ENCODE measurements at places on chromosomes 13 and 19.

- no peak for DNase-seq
These were observed 26.4 kb upstream of the DPP9 start for GRCh38 chr19:4749870-4750590.

- no peak for DNase-seq
These were observed 47.6 kb downstream of the CAPN12 start for GRCh38 chr19:38696729-38697055.

DNA sequence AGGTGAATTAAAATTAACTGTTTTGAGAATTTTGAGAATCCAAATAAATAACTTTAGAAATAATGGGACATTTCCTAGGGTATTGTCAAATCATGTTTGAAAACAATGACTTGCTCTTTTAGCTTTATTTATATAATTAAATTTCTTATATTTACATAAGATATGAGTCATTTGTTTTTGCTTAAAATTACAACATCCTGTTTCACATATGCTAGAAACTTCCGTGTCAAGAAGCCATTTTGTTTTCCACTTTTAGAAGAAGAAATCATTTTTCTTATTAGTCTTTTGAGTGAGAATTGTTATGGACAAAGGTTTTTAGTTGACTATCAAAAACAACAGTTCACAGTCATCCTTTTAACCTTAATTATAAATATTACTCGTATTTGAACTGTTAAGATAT, 48.2 kb downstream of the DPY19L3 start:
- DNase-seq, result no peak

DNA sequence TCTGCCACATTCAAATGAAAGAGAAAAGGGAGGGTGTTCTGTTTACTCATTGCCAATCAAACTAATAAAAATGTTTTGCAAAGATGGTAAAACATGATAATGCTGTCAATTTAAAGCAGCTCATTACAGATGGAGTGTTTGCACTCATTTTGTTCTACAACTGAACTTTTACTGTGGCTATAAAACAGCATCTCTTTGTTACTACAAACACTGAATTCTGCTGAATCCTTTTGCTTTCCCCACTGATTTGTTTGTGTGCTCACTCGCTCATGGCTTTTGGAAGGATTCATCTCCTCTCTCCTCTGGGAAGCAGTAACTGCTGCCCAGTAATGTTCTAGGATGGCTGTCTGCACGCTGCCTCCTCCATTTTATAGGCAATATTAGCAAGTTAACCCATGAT, 434.5 kb downstream of the PCDH9 start:
- DNase-seq, result no peak

- DNase-seq, result no peak
These were observed 6.6 kb upstream of the ZNF329 start for GRCh38 chr19:58157045-58157728.

DNA sequence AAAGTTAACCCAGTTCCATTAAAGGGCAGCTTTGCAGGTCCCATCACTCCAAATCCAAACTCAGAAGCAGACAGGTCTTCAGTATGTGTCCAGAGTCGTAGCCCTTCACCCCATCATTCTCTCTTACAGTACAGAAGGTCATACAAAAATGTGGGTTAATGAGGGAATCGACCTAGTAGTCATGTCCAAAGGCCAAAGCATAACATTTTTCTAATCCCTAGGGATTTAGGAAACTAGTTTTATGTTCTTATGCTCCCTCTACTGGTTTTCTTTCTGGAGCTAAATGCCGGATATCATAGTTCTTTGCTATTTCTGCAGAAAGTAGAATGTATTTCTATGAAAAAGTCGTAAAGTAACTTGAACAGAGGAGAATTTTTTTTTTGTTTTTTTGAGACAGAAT, 72.2 kb downstream of the DHRS12 start:
- no peak for DNase-seq

DNA sequence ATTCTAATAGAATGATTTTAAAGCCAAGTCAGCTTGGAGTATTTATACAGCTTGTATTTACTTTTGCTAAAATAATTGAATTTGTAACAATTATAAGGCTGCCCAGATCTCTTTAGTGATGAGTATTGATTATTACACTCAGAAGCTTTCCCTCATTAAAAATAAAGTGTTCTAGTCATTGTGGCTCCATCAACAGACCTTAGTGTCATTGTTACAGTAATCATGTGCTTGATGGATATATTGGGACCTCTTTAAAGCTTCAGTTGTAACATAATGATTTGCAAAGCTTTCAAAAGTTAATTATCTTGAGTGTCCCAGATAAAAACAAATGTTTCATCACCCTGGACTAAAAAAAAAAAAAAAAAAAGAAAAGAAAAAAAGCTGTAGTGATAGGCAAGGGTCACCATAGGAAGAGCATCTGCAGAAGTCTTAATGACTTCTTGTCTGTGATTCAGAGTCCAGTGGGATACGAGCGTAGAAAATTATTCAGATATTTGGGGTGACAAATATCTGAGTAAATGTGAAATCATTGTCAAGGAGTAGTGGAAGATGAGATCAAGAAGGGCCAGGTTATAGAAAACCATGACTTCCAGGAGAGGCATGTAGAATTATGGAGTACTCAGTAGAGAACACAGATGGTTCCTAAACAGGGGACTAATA, 369.6 kb downstream of the DCT start:
- no peak for DNase-seq

GRCh38 chr13:28655561-28655960, 3.4 kb upstream of the POMP start:
- no peak for DNase-seq

DNA sequence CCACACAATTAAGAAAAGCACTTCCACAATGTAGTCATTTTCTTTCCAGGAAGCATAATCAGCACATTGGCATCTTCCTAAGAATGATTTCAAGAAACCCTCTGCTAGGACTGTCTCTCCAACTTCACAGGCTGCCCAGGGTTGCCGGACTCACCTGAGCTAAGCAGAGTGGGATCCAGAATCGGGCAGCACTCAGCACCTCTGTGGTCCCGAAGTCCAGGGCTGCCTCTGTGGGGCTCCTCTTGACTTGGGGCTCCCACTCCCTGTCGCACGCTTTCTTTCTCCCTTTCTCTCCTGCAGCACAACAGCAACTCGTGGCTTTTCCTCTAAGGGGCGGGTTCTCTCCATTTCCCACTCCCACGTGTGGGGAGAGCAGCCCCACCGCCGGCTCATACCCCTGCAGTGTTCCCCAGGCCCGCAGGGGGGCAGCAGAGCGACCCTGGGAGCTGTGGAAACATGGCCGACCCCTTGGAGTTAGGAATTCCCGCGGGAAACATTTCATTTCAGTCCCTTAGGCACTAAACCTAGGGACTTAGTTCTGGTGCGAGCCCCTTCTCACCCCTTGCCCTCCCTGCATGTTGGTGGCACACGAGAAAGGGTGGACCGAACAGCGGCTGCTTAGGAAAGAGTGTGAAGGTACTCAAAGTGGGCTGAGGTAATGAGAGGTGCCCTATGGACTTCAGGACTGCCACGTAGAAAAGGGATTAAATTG, at the start of gene TMEM272:
Gene TMEM272 (minus strand): TSS at position 316 of the 712 bp plus-strand sequence. CDS start 6,647 bp downstream, outside the sequence.
- DNase-seq, result peak; percentile 31

- no peak for DNase-seq
These were observed 1193.8 kb downstream of the SLITRK1 start for GRCh38 chr13:82688400-82688994.

DNA sequence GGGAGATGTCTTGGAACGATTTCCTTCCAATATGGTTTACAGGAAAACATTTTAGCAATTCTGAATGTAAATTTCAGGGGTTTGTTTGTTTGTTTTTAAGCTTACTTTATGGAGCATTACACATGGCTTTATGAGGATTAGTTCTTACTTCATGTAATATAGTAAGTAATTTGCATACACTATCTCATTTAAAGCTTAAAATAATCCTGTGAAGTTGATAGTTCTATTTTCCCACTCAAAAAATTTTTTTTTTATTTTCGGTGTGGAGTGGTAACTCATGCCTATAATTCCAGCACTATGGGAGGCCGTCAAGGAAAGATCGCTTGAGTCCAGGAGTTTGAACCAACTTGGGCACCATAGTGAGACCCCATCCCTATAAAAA, 19.0 kb upstream of the KPNA3 start:
- no peak for DNase-seq

GRCh38 chr13:44465318-44465717, 91.7 kb downstream of the SERP2 start:
- no peak for DNase-seq

DNA sequence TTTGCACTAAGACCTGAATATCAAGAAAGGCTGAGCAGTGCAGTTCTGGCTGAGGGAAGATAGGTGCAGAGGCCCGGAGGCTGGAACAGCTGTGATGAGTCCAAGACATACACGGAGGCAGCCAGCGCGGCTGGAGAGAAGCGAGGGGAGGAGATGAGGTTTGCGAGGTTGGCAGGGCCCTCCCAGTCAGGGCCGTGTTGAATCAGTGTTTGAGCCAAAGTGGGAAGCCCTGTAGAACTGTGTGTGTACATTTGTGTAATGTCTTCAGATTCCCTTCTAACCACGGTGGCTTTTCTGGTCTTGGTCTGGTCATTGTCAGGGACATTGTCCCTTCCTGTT, 34.9 kb downstream of the PAK4 start:
- DNase-seq, result no peak

GRCh38 chr19:23075031-23075733, 41.6 kb upstream of the ZNF730 start:
- peak; percentile 55 for DNase-seq

DNA sequence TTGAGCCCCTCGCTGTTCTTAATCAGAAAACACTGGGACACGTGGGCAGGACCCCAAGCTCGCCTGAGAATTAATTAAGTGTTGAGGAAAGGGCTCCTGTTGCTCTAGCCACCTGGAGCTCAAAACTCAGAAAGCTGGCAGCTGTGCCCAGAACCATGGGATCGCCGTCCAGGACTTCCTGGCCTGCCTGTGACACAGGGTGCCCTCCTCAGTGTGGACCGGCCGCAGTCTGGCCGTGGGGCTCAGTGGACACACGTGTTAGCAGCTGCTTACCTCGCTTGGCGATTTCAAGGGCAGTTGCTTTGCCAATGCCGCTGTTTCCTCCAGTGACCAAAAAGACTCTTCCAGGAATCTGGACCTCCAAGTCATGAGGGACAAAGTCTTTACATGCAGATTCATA, 4.7 kb downstream of the DHRS12 start:
- no peak for DNase-seq

DNA sequence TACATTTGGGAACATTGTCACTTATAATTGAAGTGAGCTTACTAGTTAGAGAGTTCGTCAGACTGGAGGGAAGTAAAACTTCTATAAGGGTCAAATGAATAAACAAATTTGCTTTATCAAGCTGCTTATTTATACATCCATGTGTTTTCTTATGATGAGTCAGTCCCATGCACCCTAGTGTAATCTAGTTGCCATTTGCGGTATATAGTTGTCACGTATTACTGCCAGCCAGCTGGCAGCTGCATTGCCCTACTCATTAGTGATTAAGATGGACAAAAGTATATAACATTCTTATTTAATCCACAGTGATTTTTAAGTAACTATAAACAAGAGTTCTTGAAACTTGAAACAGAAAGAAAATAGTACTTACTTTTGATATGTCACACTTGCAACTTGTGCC, 182.4 kb downstream of the GPC6 start:
- no peak for DNase-seq

GRCh38 chr19:49431330-49431749, 6.2 kb downstream of the GFY start:
- DNase-seq, result no peak

- no peak for DNase-seq
These were observed 1486.8 kb downstream of the EFNB2 start for GRCh38 chr13:105048677-105049076.

GRCh38 chr13:102020611-102021216, 381.1 kb downstream of the FGF14 start:
- no peak for DNase-seq

- no peak for DNase-seq
These were observed 133.9 kb downstream of the IRS2 start for GRCh38 chr13:109652531-109652930.

GRCh38 chr13:22740264-22740663, 440.5 kb upstream of the SGCG start:
- DNase-seq, result no peak

DNA sequence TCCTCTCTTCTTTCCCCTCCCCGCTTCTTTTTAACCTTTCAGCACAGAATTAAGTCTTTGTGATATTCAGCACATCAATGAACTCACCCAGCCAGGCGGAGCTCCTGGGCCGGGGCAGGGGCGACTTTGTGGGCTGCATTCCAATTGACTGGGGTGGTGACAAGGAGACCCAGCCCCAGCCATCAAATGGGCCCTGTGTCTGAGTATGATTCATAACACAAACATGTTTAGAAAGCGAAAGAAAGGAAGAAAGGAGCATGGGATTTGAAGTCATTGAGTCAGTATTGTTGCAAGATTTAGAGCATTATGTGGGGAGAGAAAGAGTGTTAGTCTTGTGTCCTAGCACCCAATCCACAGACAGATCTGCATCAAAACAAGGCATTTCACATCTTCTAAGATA, 185.3 kb downstream of the LHFPL6 start:
- no peak for DNase-seq

- no peak for DNase-seq
These were observed 11.2 kb downstream of the WIZ start for GRCh38 chr19:15438577-15438976.

DNA sequence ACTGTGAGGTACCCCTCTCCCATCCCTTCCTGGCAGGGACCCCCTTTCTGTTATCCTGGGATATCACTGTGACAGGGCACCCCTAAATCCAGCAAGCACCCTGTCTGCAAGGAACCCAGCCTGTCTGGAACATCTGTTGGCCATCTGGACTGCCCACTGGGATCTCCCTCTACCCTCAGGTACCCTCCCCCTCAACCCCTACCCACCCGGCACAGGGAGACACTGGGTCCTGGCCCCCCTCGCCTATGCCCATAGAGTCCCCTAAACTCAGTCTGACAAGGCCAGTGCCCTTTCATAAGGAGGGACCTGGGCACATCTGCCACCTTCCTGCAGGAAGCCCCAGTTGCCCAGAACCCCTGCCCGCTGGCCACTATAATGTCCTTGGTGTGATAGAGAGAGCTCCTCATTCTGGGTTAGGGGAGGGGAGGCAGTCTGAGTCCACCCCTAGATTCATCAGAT, 2.8 kb upstream of the SLC27A5 start:
- no peak for DNase-seq

- DNase-seq, result peak; percentile 82
These were observed at the start of gene SIN3B for GRCh38 chr19:16829010-16829821. TSS of gene SIN3B (plus strand) at chr19:16829398. CDS start at chr19:16829421, 23 bp downstream.

DNA sequence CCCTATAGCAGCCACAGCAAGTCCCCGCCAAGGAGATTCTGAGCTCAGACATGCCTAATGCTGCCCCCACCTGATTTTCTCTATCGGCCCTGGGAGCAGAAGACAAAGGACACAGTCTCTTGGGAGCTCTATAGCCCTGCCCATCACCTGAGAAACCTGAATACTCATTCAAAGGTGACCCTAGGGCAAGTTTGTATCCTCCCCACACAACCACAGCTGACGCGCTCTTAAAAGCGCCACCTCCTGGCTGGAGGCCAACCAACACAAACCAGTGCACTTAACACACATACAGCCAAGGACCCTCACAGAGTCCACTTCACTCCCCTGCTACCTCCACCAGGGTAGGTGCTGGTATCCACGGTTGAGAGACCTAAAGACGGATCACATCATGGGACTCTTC, 8.8 kb upstream of the IGFL4 start:
- DNase-seq, result no peak

GRCh38 chr19:18000915-18001776, 6.8 kb upstream of the ARRDC2 start:
- DNase-seq, result peak; percentile 87

- no peak for DNase-seq
These were observed 10.7 kb downstream of the TM6SF2 start for GRCh38 chr19:19262190-19263057.
